T-helper 2 cell treated with Interferon-gamma antibody and Interleukin-4, amounts not matched to agents 5 μg/mL and 100 μg/mL, for 36 hours (primary cell): ENCODE measurements at places on chromosomes 4 and X.

DNA sequence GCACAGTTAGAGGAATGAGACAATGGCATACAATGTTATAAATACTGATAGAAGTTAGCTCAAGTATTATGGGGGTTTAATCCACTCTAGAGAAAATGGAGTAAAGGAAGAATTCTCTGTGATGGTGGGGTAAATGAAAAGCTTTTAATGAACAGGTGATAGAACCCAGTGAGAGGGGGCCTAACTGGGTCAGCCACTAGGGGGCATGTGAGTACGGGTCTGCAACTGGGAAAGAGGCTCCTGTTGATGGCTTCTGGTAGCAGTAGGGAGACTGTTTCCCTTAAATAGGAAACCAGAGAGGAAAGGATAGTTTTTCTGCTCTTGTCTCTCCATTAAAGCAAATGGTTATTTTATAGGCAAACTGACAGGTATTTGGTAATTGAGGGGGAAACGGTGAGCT lies 132.8 kb upstream of the GPR101 start:
- DNase-seq = no peak
- no peaks in the 10 kb centered on the region for H3K4me1 ChIP-seq
- H3K36me3 ChIP-seq = no peaks in the 10 kb centered on the region
- H3K27ac ChIP-seq = no peak overlapping the region
- H3K27me3 ChIP-seq = peaks cover 6% of the 10 kb centered on the region
- H3K4me3 ChIP-seq = no peak overlapping the region

- H3K27me3 ChIP-seq = no peaks in the 10 kb centered on the region
- H3K36me3 ChIP-seq = no peaks in the 10 kb centered on the region
- no peak overlapping the region for H3K4me3 ChIP-seq
These were observed 109.6 kb downstream of the PACRGL start for GRCh38 chr4:20809812-20810211.

DNA sequence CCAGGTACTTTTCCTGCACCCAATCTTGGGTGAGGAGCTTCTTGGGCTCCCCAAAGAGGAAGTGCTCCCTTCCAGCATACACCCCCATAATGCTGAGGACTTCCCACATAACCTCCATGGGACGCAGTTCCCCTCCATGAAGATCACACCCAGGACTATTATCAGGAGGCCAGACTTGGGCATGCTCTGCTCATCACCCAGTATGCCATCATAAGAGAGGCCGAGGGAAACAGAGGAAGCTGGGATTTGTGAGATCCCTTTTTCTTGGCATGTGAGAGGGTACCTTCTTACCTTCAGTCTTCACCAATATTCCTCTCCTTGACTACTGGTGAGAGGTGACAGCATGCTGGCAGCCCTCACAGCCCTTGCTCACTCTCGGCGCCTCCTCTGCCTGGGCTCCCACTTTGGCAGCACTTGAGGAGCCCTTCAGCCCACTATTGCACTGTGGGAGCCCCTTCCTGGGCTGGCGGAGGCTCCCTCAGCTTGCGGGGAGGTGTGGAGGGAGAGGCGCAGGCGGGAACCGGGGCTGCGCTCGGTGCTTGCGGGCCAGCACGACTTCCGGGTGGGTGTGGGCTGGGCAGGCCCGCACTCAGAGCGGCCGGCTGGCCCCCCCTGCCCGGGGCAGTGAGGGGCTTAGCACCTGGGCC lies 15.7 kb upstream of the HSFX1 start:
- no peak overlapping the region for H3K4me3 ChIP-seq
- H3K27me3 ChIP-seq = no peaks in the 10 kb centered on the region
- H3K36me3 ChIP-seq = no peaks in the 10 kb centered on the region
- DNase-seq = no peak
- H3K4me1 ChIP-seq = no peaks in the 10 kb centered on the region
- no peak overlapping the region for H3K27ac ChIP-seq

- peaks cover 3% of the 10 kb centered on the region for H3K27me3 ChIP-seq
- H3K4me1 ChIP-seq = peaks cover 8% of the 10 kb centered on the region
- H3K36me3 ChIP-seq = no peaks in the 10 kb centered on the region
These were observed 15.0 kb downstream of the RGN start for GRCh38 chrX:47093248-47093647.

DNA sequence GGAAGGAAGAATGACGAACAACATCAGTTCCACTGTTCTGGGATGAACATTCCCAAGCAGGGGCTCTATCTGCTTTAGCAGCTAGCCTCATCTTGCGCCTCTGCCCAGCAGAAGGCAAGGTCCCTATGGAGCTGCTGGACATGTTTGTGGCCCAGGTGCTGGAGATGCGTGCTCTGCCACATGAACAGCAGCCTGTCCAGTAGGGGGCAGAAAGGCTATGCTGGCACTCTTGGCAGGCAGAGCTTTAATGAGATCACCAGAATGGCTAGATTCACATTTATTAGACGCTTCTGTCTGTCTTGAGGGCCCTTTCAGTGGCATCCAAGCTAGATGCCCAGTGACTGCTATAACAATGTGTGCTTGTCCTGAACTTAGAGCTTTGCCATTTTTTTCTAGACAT lies 1826.0 kb downstream of the STIM2 start:
- no peaks in the 10 kb centered on the region for H3K4me1 ChIP-seq
- H3K27ac ChIP-seq = no peak overlapping the region
- no peak overlapping the region for H3K4me3 ChIP-seq
- H3K27me3 ChIP-seq = no peaks in the 10 kb centered on the region
- H3K36me3 ChIP-seq = no peaks in the 10 kb centered on the region

- H3K27me3 ChIP-seq = no peaks in the 10 kb centered on the region
- H3K27ac ChIP-seq = no peak overlapping the region
- no peaks in the 10 kb centered on the region for H3K36me3 ChIP-seq
These were observed 25.7 kb downstream of the ADGRG2 start for GRCh38 chrX:19096586-19096985.

- no peaks in the 10 kb centered on the region for H3K4me1 ChIP-seq
- H3K27ac ChIP-seq = no peak overlapping the region
- no peaks in the 10 kb centered on the region for H3K27me3 ChIP-seq
- H3K4me3 ChIP-seq = no peak overlapping the region
- no peaks in the 10 kb centered on the region for H3K36me3 ChIP-seq
These were observed 99.1 kb upstream of the EDNRA start for GRCh38 chr4:147381749-147382148.

DNA sequence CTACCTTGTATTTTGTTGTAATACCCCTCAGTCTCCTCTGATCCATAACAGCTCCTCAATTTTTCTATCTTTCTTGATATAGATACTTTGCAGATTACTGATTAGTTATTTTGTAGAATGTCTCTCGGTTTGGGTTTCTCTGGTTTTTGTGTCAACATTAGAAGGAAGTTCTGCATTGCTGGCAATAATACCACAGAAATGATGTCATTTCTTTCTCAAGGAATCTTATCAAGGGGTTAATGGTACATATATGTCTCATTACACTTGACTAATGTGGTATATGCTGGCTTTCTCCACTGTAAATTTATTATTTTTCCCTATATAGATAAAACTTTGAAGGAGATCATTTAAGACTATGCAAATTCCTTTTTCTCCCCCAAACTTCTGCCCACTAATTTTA lies 183.6 kb upstream of the DKK2 start:
- H3K4me3 ChIP-seq = no peak overlapping the region
- H3K36me3 ChIP-seq = no peaks in the 10 kb centered on the region
- H3K4me1 ChIP-seq = no peaks in the 10 kb centered on the region
- no peak overlapping the region for H3K27ac ChIP-seq

- no peaks in the 10 kb centered on the region for H3K27me3 ChIP-seq
- no peaks in the 10 kb centered on the region for H3K36me3 ChIP-seq
- no peaks in the 10 kb centered on the region for H3K4me1 ChIP-seq
- no peak overlapping the region for H3K27ac ChIP-seq
- DNase-seq = no peak
- no peak overlapping the region for H3K4me3 ChIP-seq
These were observed 456.0 kb upstream of the FAM241A start for GRCh38 chr4:111689214-111689613.

DNA sequence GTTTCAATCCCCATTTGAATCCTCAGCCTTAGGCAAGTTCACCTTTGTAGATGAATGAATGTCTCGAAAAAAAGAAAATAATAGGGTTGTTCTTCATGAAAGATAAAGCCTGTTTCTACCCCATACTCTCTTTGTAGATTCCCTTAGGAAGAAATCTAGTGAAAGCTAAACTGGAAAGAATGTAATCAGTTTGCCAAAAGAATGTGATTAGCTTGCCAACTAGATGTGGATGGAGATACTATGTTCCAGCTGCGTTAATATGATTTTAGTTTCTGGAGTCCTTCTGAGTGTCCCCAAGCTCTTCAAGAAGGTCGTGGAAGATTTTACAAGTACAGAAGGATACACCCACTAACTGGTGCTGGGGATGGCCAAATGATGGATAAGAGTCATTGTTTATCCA lies 162.3 kb upstream of the EDNRA start:
- no peak overlapping the region for H3K27ac ChIP-seq
- H3K4me1 ChIP-seq = no peaks in the 10 kb centered on the region
- H3K27me3 ChIP-seq = no peaks in the 10 kb centered on the region

- H3K36me3 ChIP-seq = no peaks in the 10 kb centered on the region
- H3K27me3 ChIP-seq = no peaks in the 10 kb centered on the region
- no peak overlapping the region for H3K4me3 ChIP-seq
- DNase-seq = no peak
These were observed 84.7 kb upstream of the GPR101 start for GRCh38 chrX:137118536-137118935.

DNA sequence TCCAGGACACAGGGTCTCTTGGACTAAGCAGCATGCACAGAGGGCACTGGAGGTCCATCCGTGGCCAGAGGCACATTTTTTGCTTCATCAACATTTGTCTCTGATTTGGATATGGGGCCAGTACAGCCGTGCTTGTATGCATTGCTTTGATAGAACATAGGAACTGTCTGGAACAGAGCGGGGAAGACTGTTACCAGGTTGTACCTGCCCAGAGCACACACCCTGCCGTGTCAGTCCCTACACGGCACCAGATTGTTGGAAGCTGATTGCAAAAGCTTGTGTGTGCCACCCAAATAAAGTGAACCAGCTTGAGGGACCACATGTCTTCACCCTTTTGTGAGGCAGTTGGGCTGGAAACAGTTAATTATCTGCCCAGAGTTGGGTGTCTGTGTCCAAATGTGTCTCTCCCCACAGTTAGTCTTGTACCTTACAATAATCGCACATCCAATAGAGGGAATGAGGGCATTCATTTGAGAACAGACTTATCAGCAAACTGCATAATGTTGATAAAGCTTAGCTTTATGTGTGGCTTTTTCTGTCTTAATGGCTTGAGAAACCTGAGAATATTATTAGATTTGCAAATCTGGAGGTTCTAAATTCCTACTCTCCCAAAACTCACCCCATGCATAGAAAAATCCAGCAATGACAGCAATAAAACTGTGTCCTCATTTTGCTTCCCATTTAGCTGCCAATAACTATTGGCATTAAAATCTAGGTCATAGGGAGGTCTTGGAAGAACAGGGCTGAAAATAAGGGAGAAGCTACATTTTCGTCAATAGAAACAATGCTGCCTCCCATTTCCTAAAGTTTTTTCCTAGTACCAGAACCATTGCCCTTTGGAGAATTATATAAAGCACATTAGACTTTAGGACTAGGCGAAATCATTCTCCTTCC lies 21.2 kb downstream of the KLF3 start:
- peaks cover 23% of the 10 kb centered on the region for H3K36me3 ChIP-seq
- no peak overlapping the region for H3K4me3 ChIP-seq
- DNase-seq = no peak
- H3K4me1 ChIP-seq = peaks cover 18% of the 10 kb centered on the region

DNA sequence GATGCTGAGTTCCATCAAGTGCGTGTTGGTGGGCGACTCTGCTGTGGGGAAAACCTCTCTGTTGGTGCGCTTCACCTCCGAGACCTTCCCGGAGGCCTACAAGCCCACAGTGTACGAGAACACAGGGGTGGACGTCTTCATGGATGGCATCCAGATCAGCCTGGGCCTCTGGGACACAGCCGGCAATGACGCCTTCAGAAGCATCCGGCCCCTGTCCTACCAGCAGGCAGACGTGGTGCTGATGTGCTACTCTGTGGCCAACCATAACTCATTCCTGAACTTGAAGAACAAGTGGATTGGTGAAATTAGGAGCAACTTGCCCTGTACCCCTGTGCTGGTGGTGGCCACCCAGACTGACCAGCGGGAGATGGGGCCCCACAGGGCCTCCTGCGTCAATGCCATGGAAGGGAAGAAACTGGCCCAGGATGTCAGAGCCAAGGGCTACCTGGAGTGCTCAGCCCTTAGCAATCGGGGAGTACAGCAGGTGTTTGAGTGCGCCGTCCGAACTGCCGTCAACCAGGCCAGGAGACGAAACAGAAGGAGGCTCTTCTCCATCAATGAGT lies 46.6 kb downstream of the RHOH start:
- DNase-seq = no peak
- H3K27ac ChIP-seq = peak overlapping the region; percentile 54
- H3K27me3 ChIP-seq = no peaks in the 10 kb centered on the region
